ENCODE measurements at places on chromosomes 3 and 15. TPM values are rescaled to one million over a fixed set of nuclear protein-coding genes. Genes with fewer than 3 reads are reported as not detected.

DNA sequence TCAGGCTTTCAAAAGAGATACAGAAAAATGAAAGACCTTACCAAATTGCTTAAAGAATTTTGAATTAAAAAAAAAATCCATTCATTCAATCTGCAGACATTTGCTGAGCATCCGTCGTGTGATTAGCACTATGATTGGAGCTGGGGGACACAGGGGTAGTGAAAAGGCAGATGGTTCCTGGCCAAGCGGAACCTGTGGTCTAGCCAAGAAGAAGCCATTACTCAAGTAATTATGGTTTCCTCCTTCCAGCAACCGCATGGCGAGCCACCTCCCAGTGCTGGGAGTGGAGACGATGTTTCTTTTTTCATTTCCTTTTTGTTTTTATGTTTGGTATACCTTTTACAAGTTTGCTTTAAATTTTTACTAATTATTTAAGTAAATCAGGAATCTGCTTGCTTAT lies 140.2 kb downstream of the CACNA2D3 start:
- H3K36me3 ChIP-seq = no peaks in the 10 kb centered on the region
- no peaks in the 10 kb centered on the region for H3K4me1 ChIP-seq
- H3K27ac ChIP-seq = no peak overlapping the region
- no peak overlapping the region for H3K4me3 ChIP-seq

GRCh38 chr15:100958326-100959065 lies 39.3 kb downstream of the LRRK1 start:
- peaks cover 40% of the 10 kb centered on the region for H3K27me3 ChIP-seq
- H3K4me1 ChIP-seq = no peaks in the 10 kb centered on the region
- H3K36me3 ChIP-seq = no peaks in the 10 kb centered on the region

- no peaks in the 10 kb centered on the region for H3K27me3 ChIP-seq
- no peak for DNase-seq
- no peak overlapping the region for H3K4me3 ChIP-seq
- peaks cover 10% of the 10 kb centered on the region for H3K36me3 ChIP-seq
- no peak overlapping the region for H3K27ac ChIP-seq
Measured at GRCh38 chr3:125045194-125045593, 10.6 kb downstream of the HEG1 start.

The GFM1 gene
- 82.8 TPM for total RNA-seq

DNA sequence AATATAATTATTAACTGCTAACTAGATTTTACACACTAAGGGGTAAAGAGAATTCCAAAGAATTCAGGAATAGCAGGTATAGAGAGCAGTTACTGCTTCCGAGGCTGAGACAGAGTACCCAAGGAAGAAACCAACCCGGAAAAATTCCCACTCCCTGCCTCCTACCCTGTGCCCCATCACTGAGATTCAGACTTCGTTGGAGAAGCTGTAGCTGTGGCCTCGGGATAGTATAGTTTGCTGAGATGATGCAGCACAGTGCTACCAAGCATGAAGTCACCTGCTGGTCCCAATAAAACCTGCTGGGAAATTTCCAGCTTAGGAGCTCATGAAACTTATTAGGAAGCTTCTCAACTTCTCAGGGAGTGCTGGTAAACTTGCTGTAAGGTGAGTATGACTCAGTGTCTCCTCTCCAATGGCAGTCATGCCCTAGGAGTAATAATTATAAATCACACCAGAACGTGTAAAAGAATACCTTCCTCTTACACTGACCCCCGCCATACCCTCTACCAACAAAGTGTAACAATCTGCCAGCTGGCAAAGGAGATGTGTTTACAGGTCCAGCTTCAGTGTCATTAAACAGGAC lies 215.2 kb upstream of the ROBO2 start:
- no peak for DNase-seq
- H3K4me3 ChIP-seq = no peak overlapping the region
- H3K27ac ChIP-seq = no peak overlapping the region
- no peaks in the 10 kb centered on the region for H3K27me3 ChIP-seq
- no peaks in the 10 kb centered on the region for H3K4me1 ChIP-seq

The PAK6 gene
- total RNA-seq = 0.35 TPM

DNA sequence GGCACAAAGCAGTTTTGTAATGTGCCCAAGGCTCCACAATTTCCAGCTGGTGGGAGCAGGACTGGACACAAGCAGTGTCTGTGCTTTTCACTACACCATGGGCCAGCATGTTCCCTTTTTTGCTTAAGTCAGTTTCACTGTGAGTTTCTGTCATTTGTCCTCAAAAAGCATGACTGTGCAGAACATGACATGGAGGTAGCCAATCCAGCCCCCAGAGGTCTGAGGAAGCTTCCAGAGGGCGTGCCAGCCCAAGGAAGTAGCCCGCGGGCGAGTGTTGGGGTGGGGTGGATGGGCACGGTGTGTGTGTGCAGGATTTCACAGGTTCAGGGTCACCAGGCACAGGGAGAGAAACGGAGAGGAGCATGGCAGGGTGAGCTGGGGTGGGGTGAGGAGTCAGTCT lies 8.0 kb upstream of the EEFSEC start:
- no peaks in the 10 kb centered on the region for H3K4me1 ChIP-seq
- DNase-seq = no peak
- no peak overlapping the region for H3K27ac ChIP-seq
- H3K36me3 ChIP-seq = no peaks in the 10 kb centered on the region

The IQCF5 gene
- total RNA-seq = not detected

The PLAAT1 gene
- 0.25 TPM for total RNA-seq

DNA sequence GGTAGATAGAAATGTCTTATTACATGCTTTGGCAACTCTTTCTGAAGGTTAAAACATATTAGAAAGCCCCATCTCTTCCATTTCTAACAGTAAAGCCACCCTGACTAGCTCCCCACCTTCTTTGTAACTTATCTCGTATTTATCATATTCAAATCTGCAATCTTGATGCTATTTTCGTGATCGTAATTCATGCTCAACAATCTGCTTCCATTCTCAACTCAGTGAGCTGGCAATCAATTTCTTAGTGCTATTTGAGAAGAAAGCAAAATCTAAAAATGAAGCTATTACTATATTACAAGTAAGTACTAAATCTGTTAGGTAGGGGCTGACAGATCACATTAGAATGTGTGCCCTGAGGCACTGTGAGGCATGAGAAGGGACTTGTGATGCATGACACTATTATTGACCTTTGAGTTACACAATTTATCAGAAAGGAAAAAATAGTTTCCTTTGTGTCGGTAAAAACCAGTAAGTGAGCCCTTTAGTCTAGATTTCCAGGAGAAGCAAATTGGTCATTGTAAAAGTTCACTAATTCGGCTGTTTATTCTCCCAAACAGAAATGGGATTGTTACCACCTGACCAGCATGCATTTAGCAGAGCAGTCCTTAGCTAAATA lies 379.7 kb upstream of the CNTN6 start:
- no peaks in the 10 kb centered on the region for H3K27me3 ChIP-seq
- no peak overlapping the region for H3K27ac ChIP-seq
- no peaks in the 10 kb centered on the region for H3K4me1 ChIP-seq
- no peaks in the 10 kb centered on the region for H3K36me3 ChIP-seq

DNA sequence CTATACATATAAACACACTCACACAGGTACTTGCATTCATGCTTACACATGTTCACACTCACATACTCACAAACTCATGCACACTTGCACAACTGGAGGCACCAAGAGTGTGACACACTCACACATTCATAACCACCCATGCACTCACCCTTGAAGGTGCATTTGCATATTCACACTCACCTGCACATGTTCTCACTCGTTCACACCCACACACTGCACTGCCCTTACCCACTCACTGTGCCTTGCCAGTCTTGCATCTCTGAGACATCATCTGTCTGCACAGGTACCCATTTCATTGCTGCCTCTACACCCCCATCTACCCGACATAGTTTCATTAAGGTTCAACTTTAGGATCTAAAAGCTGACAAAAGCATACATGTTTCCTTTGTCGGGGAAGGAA lies 95.8 kb downstream of the OSBPL10 start:
- no peak overlapping the region for H3K27ac ChIP-seq
- no peaks in the 10 kb centered on the region for H3K4me1 ChIP-seq
- H3K4me3 ChIP-seq = no peak overlapping the region
- no peak for DNase-seq

DNA sequence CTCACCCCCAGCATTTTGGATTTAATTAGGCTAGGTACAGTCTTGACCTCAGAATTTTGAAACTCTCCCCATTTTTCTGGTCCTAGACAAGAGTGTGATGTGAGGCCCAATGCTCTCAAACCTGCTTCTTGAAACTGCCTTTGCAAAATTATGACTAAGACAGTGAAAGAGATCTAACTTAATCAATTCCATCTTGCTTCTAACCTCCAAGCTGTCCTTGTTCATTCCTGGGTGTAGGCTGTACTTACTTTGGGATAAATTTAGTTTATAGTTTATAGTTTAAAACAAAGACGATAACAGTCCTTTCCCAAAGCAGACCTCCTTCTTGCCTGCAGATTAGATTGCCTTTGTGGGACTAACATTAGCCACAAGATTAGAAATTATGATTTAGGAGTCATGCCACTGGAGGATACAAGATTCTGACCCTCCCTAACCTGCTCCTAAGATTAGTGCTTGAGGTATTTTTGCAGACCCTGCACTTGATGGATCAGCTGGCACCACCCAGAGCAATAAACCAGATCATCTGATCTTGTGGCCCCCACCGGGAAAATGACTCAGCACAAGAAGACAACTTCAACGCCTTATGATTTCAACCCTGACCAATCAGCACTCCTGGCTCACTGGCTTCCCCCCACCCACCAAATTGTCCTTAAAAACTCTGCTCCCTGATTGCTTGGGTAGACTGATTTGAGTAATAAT lies 59.6 kb downstream of the CD200R1L start:
- H3K27me3 ChIP-seq = no peaks in the 10 kb centered on the region
- H3K4me3 ChIP-seq = no peak overlapping the region
- no peak overlapping the region for H3K27ac ChIP-seq
- peaks cover 4% of the 10 kb centered on the region for H3K36me3 ChIP-seq

DNA sequence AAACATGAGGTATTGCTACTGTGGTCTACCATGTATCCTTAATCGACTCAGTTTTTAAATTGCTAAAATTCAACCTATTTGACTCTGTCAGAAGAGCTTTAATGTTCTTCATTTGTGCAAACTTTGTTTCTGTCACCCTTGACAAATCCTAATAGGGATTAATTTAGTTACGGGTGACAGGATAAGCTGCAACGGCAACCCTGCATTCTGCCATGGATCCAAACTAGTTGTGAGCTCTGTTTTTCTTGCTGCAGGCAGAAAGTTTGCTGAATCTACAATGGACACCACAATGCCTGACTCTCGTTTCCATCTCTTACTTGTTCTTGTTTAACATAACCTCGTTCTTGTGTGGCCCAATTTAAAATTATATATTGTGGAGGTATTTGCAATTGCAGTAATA lies 352.3 kb downstream of the ROBO2 start:
- H3K4me1 ChIP-seq = no peaks in the 10 kb centered on the region
- H3K4me3 ChIP-seq = no peak overlapping the region
- no peak overlapping the region for H3K27ac ChIP-seq
- H3K27me3 ChIP-seq = no peaks in the 10 kb centered on the region

The PLA2G4D gene
- total RNA-seq = not detected

DNA sequence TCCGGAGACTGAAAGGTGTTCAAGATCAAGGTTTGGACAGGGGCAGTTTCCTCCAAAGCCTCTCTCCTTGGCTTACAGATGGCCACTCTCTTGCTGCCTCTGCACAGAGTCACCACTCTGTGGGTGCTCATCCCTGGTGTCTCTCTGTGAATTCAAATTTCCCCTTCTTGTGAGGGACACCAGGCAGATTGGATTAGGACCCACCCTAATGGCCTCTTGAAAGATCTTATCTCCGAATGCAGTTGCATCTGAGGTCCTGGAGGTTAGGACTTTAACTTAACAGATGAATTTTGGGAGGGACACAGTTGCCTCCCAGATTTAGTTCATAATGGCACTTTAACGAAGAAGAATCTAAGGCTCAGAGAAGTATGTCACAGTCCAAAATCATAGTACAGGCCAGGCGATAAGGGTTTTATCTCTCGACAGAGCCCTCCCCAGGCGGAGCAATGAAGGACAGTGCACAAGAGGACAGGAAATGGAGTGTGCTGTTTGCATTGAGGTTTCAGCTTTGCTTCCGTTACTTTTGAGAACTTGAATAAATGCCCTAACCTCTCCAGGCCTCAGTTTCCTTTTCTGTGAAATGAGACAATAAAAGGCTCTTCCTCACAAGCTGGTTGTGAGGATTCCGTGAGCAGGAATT lies 38.9 kb upstream of the KIF23 start:
- H3K27me3 ChIP-seq = no peaks in the 10 kb centered on the region
- no peaks in the 10 kb centered on the region for H3K36me3 ChIP-seq
- H3K4me1 ChIP-seq = no peaks in the 10 kb centered on the region
- no peak overlapping the region for H3K27ac ChIP-seq
- DNase-seq = no peak

- peak overlapping the region; percentile 4 for H3K4me3 ChIP-seq
- no peaks in the 10 kb centered on the region for H3K27me3 ChIP-seq
- DNase-seq = no peak
- peak overlapping the region; percentile 35 for H3K27ac ChIP-seq
- peaks cover 33% of the 10 kb centered on the region for H3K4me1 ChIP-seq
Measured at GRCh38 chr3:143831208-143831607, 17.1 kb downstream of the SLC9A9 start.

The EPHB3 gene
- total RNA-seq = 0.16 TPM

The CCR8 gene
- total RNA-seq = not detected

- peaks cover 59% of the 10 kb centered on the region for H3K4me1 ChIP-seq
- no peak overlapping the region for H3K4me3 ChIP-seq
- H3K36me3 ChIP-seq = peaks cover 10% of the 10 kb centered on the region
- H3K27me3 ChIP-seq = no peaks in the 10 kb centered on the region
Measured at GRCh38 chr3:52986938-52987337, 58.9 kb downstream of the SFMBT1 start.

DNA sequence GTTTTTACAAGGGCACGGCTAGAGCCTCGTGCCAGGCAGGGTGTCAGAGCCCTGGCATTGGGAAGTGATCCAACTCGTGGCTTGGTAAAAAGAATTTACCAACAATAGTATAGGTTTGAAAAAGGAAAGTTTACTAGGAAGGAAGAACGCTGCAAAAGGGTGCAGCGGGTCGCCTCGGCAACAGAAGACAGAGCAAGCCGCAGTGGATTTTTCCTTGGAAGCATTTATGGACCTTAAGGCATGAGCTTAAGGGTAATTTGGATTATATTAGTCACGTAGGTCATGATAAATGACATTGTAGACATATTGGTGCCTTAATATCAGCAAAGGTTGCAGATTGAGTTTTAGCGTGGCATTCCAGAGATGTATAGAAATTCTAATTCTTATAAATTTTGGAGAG lies 163.4 kb upstream of the PPP2R3A start:
- H3K27me3 ChIP-seq = peaks cover 7% of the 10 kb centered on the region
- no peaks in the 10 kb centered on the region for H3K36me3 ChIP-seq
- H3K4me3 ChIP-seq = no peak overlapping the region
- H3K27ac ChIP-seq = no peak overlapping the region
- no peak for DNase-seq

- peak overlapping the region; percentile 70 for H3K4me3 ChIP-seq
- peaks cover 27% of the 10 kb centered on the region for H3K4me1 ChIP-seq
- H3K27me3 ChIP-seq = peaks cover 10% of the 10 kb centered on the region
- H3K36me3 ChIP-seq = peaks cover 8% of the 10 kb centered on the region
Measured at GRCh38 chr3:38038447-38038911, 529 bp upstream of the DLEC1 start.

GRCh38 chr3:147191795-147192385 lies 214.5 kb downstream of the ZIC4 start:
- no peaks in the 10 kb centered on the region for H3K36me3 ChIP-seq
- H3K27me3 ChIP-seq = no peaks in the 10 kb centered on the region
- DNase-seq = no peak
- H3K4me3 ChIP-seq = no peak overlapping the region

Data from activated naive CD8-positive, alpha-beta T cell treated with anti-CD3 and anti-CD28 coated beads for 36 hours (primary cell).